ENCODE measurements at places on chromosomes 12 and 14.

DNA sequence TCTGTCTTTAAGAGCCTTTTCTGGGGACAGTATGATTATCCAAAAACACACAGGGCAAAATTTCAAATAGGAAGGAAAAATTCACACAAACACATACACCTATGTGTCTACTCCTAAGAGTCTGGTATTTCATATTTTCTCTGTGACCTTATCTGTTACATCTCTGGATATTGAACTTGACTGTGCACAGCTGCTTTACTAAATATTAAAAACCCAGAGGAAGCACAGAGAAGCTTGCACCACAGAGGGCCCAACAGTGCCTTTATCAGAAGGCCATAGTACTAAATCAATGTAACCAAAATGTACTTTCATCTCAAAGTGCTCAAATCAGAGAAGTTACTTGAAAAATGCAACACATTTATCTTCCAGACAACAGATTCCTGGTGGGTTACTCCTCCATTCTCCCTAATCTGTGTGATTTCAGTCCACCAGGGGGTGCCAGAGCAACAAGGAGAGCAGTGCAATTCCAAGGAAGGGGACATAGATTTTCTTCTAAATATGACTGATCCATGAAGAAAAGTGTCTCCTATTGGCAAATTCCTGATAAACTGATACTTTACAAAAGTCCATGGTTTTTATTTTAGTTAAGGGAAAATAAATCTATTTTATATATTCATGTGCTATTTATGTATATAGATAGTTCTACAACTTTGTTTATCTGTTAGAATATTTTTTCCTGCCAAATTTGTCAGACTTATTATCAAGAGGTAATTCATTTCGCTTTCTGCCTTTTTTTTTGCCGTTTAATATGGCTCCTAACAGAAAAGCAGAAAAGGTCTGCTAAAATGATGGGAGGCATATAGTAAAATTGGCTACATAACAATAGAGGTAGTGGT, 617.6 kb downstream of the LRFN5 start:
- DNase-seq = no peak

DNA sequence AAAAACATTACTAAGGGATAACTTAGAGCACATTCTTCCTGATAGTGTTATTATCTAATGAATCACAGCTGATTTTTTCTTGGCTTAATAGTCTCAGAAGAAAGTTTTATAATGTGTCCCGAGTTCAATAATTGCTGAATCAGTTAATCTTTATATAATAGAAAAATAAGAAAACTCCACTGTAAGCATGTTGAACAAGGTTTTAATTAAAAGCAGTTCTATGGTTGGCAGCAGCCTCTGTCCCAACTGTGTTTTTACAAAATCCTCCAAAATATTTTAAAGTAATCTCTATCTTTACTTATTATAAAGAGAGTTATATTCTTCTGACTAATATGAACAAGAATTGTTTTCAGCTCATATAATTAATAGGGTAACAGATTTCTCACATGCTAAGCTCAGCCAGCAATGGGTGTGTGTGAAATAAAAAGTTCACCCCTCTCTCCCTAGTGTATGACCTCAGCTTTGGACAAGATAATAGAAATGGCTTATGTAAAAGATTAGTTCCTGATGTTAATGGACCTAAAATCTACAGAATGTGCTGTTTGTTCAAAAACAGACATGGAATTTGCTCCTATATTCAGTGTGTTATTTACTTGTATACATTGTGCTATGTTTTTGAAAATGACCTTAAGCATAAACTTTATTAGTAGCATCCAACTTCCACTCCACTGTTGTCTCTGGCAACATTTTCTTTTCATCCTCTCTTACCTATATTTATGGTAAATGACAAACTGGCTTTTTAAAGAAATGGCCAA, 67.1 kb upstream of the DCN start:
- no peak for DNase-seq

DNA sequence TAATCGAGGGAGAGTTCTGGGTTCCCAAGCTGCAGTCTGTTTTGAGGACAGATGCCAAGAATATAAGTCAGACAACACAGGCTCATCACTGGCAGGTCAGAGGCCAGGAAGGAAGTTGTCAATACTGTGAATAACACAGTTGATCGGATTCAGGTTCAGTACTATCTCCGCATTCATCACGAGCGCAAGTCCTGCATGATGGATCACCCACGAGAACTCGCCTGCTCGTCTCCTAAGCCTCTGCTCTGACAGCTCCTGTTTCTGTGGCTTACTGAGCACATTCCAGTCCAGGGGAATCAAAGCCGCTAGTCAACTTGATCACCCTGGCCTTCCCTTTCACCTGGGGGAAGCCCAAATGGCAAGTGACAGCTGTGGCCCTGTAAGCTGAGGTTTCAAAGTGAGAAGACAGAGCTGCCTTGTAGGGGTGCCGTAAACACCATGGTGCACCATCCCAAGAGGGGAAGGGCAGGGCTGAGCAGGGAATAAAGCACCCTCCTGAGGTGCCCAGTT, 60.1 kb upstream of the DICER1 start:
- no peak for DNase-seq

DNA sequence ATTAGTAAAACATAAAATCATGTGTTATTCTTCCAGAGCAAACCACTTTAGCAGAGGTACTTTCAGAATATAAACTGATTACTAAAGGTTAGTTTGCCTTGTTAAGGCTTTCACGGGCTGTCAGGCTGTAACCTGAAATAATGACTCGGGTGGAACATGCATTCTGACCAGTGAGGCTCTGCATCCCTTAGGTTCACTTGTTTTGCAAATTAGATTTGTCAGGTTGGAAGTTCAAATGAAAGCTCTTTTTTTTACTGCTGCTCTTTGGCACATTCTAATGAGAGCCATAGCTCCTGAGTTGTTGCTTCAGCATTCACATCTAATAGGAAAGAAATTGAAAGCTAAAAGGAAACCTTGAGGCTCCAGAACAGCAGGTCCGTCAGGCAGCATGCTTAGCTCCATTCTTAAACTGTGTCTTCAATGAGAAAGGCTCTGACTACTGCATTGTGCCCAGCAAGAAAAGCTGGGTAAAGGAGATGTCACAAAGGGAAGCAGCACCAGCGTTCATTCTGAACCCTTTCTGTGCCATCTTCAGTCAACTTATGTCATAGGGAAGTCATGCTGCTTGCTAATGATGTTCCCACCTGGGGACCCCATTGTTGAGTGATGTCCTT, 445.5 kb upstream of the FBXO33 start:
- DNase-seq = no peak

DNA sequence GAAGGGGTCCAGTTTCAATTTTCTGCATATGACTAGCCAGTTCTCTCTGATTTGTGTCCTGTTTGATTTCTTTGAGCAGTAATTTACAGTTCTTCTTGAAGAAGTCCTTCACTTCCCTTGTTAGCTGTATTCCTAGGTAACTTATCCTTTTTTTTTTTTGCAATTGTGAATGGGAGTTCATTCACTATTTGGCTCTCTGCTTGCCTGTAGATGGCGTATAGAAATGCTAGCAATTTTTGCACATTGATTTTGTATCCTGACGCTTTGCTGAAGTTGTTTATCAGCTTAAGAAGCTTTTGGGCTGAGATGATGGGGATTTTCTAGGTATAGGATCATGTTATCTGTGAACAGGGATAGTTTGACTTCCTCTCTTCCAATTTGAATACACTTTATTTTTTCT, 77.6 kb upstream of the NID2 start:
- no peak for DNase-seq

- no peak for DNase-seq
These were observed 75.4 kb downstream of the GRIP1 start for GRCh38 chr12:66603461-66603860.

DNA sequence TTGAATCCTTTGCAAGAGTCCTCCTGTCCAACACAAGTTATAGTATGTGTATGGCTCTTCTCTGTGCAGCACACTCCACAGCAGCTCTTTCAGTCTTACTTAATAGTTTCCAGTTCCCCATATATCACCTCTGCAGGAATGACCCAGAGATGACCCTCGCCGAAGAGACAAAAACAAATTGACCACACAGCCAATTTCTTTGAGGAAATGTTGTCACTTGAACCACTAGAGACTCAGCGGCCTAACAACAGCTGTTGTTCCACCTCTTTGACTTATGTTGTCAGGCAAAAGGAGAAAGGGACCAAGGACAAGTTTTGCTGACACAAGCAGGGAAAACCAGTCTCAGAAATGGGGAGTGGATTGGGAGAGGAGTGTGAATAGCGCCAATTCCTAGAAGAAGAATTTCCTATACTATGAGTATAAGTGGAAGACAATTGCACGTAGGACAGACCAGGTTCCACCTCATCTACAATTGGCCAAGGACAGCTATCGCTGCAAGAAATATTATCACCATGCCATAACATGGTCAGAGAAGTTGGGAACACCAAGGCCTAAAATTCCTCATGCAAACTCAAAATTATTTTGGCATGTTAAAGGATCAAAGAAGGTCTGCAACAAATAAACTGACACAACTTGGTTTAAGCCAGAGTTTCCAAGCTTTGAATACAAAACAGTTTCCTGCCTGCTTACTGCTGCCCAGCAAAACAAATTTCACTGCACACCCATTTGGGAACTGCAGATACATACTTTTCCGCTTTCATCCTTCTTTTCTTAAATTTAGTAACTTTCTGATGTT, 41.7 kb upstream of the ITPR2 start:
- no peak for DNase-seq

DNA sequence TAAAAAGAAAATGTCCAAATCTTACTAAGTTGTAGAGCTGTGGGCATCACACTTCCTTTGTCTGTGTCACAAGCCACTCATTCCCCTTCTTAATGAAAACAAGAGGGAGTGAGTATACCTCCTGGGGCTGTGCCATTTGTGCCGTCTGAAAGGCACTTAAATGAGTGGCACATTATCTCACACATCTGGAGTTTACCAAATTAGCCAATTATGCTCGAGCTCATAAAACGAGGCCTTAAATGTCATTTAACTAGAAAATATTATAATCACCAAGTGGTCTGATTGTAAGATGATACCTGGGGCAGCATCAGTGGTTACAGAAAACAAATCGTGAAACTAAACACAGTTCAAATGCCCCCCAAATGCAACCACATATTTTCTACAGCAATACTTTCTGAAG, 146.1 kb downstream of the PAX9 start:
- no peak for DNase-seq

GRCh38 chr12:11745113-11745512, 95.6 kb downstream of the ETV6 start:
- no peak for DNase-seq

DNA sequence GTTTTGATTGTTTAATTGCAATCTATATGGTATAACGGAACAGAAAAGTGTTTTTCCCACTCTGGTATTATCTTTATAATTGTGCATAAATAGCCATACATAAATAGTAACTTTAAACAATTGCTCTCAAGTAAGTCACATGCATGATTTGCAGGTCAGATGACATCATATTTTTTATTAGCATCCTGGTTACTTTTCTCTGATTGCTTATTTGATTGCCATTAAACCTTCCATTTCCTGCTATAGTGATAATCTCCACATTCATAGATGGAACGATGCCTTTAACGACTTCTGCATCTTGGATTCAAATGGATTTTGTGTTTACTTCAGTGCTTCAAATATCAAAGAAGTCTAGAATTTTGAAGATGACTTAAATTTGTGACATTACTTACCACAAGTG, 3.5 kb upstream of the KLRK1 start:
- DNase-seq = no peak

- no peak for DNase-seq
These were observed 17.4 kb upstream of the ACVR1B start for GRCh38 chr12:51934080-51934479.

GRCh38 chr12:39632670-39633069, 13.1 kb upstream of the ABCD2 start:
- no peak for DNase-seq

DNA sequence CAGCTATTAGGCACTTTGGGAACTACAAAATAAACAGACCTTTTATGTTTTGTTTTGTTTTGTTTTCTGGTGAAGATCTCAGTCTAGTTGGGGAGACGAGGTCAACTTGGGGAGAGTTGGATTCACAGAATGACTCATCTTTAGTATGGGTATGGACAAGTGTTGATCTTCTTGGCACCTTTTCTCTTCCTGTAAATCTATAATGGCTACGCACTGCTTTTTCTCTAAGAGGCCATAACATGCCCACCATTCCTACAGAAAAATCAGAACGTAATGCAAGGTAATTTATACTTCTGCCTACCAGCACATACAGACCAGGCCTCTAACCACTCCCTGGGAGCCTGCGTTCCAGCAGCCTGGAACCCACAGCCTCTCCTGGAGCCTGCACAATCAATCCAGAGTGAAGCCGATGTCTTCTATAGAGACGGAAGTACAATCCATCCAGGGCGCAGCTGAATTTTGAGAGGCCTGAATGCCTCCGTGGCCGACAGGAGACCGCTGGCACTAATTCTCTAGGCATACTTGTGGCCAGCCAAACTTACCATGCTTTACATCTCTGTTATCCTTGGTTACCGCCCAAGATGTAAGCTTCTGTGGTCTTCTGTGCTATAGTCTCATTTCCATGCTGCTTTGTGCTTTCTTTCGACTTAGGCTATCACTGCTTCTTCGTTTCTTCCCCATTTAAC, 717 bp downstream of the PPHLN1 start:
- no peak for DNase-seq

DNA sequence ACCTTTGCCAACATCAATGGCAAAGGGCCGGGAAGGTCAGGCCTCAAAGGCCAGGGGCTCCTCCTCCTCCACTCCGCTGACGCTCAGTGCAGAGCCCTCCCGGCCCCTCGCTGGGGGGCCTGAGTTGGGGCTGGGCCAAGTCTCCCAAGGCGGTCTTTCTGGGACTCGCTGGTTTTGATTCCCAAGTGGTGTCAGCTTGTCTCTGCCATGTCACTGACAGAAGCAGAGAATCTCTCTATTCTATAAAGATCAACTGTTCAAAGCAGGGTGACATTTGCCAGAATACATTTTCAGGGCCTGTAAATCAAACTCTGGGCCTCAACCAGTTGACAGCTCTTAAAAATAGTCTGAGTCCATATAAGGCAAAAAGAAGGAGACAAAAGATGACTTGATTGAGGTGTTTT, 75.9 kb downstream of the CCDC88C start:
- no peak for DNase-seq

DNA sequence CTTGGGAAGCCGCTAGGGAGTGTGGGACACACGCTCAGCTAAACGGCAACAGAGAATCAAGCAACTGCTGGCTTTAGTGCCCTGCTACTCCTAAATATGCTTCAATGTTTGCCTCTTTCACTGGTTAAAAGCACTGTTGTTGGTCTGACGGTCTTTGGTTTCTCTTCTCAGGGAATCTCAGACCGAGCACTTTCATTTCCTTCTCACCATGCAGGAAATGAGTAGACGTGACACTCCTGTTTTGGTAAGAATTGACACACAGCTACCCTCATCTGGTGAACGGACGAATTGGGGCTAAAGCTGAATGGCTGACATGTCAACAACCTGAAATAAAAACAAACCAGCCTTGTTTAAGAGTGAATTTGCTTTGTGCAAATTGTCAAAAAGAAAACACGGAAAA, 57.5 kb upstream of the PIWIL1 start:
- no peak for DNase-seq

GRCh38 chr12:110344657-110345056, 58.9 kb downstream of the ANAPC7 start:
- DNase-seq = no peak

- no peak for DNase-seq
These were observed 148.0 kb upstream of the BMP4 start for GRCh38 chr14:54104601-54105145.
